Karpas-422 (cell line): ENCODE measurements at places on chromosomes 13 and 19.

- H3K27ac ChIP-seq: no peak overlapping the region
- H3K36me3 ChIP-seq: no peaks in the 10 kb centered on the region
- H3K4me3 ChIP-seq: no peak overlapping the region
Measured at GRCh38 chr13:114019367-114019766, 45.5 kb upstream of the C13orf46 start.

DNA sequence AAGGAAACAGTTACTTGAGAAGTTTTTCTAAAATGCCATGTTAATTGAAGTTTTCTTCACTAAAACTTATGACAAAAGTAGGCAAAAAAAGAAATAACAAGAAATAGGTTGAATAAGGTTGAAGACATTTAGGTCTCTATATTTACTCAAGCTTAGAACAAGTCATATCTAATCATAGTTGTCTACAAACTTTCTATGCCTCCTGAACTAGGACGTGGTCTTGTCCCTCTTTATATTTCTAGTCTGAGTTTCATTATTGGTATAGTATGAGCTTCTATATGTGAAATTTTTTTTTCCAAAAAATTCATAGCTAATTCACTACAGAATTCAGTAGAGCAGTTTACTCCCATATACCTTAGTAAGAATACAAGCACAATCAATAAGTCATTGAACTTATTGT, 836.4 kb downstream of the SLITRK6 start:
- no peaks in the 10 kb centered on the region for H3K27me3 ChIP-seq
- peaks cover under 1% of the 10 kb centered on the region; the same call in 1 of the 2 replicates for H3K4me1 ChIP-seq
- H3K4me3 ChIP-seq: no peak overlapping the region
- H3K36me3 ChIP-seq: no peaks in the 10 kb centered on the region
- DNase-seq: no peak
- H3K27ac ChIP-seq: no peak overlapping the region

GRCh38 chr13:53200498-53201453, 172.2 kb downstream of the OLFM4 start:
- no peak overlapping the region for H3K27ac ChIP-seq
- no peak for DNase-seq
- H3K4me1 ChIP-seq: no peaks in the 10 kb centered on the region
- no peaks in the 10 kb centered on the region for H3K27me3 ChIP-seq

DNA sequence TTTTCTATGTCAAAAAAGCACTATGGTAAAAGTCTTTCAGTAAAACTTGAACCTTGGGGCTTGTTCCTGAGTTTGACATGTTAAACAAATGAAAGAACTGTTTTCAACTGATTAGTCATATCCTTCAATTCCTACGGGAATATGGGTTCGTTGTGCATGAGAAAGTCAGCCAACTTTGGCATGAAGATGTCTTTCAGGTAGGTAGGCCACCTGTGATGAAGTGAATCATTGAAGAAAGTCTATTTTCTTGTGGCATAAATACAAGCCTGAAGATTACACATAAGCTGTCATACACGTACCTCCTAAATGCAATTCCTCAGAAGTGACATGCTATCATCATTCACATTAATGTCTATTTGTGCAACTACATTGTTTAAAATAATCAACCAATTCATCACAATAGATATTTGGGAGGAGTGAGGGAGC, 513.0 kb downstream of the IRS2 start:
- H3K4me1 ChIP-seq: peaks cover 49% of the 10 kb centered on the region
- no peaks in the 10 kb centered on the region for H3K36me3 ChIP-seq
- H3K27ac ChIP-seq: no peak overlapping the region

- H3K4me1 ChIP-seq: no peaks in the 10 kb centered on the region
- H3K36me3 ChIP-seq: no peaks in the 10 kb centered on the region
- H3K27me3 ChIP-seq: no peaks in the 10 kb centered on the region
- no peak overlapping the region for H3K4me3 ChIP-seq
Measured at GRCh38 chr13:25440061-25440460, 68.3 kb downstream of the ATP8A2 start.

DNA sequence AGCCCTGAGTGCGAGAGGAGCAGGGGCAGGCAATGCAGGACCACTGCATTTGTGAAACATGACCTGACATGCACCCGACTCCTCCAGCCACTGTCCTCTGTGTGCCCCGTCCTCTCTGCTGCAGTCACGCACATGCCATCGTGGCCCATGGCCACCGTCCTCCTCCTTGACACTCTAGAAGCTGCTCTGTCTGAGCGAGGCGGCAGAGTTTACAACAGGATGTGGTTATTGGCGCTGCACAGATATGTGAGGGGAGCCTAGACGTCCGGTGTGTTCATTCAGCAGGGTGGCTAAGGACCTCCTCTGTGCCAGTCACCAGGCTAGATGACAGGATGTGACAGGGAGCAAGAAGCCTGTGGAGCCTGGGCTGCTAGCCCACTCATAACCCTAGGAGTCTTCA, 277.8 kb downstream of the FOXO1 start:
- H3K4me3 ChIP-seq: peak overlapping the region; percentile 32; the same call in 1 of the 2 replicates
- H3K4me1 ChIP-seq: peaks cover 20% of the 10 kb centered on the region
- H3K36me3 ChIP-seq: no peaks in the 10 kb centered on the region
- no peaks in the 10 kb centered on the region for H3K27me3 ChIP-seq
- no peak overlapping the region for H3K27ac ChIP-seq

DNA sequence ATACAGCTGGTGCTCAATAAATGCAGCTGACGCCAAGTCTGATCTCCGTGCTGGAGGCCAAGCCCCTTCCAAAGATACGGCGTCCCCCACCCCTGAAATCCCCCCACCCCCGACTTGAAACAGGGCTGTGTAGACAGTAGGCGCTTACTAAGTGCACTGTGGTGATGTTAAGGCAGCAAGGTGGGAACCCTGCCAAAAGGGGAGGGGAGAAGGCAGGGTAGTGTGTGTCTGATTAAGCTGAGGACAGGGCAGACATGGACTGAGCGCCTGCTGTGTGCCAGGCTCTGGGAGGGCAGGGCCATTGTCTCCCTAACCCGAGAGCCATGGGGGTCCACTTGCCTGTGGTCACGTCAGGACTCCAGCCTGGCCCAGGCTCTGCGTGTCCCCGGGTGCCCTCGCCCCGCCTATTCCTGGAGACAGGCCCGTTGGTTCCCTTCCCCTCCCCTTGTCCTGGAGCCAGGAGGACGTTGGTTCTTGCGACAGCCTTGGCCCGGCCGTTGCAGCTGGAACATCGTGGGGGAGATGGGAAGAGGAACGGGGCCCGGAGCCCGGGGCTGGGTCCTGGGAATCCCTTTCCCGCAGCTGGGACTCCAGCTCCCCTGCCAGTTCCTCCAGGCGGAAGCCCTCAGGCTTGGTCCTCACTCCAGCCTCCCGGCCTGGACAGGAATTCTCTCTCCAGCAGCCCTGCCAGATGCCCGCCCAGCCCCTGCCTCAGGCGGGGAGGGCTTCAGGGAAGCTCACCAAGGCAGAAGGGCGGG, 1.7 kb upstream of the ELANE start:
- no peak overlapping the region for H3K4me3 ChIP-seq
- no peak overlapping the region for H3K27ac ChIP-seq
- no peak for DNase-seq
- H3K36me3 ChIP-seq: no peaks in the 10 kb centered on the region
- no peaks in the 10 kb centered on the region for H3K4me1 ChIP-seq
